Hippocampal formation (tissue), 2 donors: ENCODE measurements at places on chromosomes 1 and 21.

DNA sequence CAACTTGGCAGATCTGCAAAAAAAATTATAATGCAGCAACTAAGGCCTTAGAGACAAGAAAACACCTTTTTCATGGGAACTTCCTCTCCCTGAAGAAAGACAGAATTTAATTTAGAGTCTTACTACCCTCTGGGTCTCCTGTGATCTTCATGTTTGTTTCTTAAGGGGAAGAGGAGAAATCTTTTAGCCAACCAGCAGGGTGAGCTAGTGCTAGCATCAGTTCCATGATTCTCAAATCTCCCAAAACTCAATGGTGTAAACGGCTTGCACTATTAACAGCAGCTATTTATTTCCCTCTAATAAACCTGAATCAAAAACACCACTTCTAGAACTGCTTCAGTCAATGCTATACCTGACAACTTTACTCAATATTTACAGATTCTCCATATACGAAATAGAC is 3.8 kb downstream of the ZNF644 start:
- no peak for DNase-seq

DNA sequence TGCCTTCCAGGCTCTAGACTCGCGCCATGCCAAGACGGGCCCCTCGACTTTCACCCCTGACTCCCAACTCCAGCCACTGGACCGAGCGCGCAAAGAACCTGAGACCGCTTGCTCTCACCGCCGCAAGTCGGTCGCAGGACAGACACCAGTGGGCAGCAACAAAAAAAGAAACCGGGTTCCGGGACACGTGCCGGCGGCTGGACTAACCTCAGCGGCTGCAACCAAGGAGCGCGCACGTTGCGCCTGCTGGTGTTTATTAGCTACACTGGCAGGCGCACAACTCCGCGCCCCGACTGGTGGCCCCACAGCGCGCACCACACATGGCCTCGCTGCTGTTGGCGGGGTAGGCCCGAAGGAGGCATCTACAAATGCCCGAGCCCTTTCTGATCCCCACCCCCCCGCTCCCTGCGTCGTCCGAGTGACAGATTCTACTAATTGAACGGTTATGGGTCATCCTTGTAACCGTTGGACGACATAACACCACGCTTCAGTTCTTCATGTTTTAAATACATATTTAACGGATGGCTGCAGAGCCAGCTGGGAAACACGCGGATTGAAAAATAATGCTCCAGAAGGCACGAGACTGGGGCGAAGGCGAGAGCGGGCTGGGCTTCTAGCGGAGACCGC is 2.0 kb upstream of the OLIG2 start:
- DNase-seq, result no peak

- no peak for DNase-seq
Observed at GRCh38 chr21:36882776-36883175, 83.7 kb downstream of the HLCS start.

DNA sequence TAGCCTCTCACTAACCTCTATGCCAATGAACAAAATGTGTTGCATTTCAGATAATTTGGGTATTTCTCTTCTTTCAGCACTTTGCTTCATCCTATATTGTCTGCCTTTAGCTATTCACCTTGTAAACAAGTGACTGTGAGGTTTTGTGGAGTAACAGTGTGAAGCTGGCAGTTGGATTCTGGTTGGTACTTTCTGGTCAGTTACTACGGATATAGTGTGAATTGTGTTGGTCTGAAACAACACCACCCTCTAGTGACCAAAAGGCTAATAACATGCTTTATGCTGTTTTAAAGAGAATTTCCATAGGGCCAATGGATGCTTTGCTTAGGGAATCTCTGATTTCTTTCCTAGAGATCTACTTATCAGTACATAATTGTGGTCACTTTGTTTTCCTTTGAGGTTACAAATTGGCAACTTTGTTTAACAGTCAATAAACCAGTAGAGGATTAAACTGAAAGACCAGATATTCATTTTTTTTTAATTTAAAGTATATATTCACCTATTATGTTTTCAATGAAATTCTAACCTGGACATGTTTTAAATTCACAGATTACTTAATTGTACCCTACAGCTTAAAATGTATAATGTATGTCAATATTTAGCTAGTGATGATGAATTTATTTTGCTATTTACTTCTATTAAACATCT is 2.5 kb upstream of the PTGER3 start:
- peak; percentile 77 for DNase-seq

DNA sequence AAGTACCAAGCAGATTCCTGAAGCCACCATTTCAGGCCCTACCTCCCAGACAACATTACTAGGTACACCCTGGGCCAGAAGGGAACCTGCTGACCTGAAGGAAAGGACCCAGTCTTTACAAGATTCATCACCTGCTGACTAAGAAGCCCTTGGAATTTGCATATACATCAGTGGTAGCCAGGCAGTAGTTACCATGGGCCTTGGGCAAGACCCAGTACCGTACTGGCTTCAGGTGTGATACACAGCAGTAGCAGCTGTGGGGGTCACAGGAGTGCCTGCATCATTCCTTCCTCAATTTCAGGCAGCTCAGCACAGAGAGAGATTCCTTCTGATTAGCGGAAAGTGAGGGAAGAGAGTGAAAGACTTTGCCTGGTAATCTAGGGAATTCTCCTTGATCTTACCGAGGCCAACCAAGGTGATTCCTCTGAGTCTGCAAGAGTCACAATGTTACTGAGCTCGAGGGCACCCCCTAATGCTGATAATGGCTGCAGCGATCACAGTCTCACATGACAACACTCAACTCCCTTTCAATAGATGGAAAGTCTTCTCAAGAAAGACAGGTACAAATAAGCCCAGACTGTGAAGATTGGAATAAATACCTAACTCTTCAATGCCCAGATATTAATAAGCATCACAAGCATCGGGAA is 22.0 kb upstream of the UHMK1 start:
- DNase-seq, result no peak
